ENCODE measurements at places on chromosomes 16 and 17. TPM values are rescaled to one million over a fixed set of nuclear protein-coding genes. Genes with fewer than 3 reads are reported as not detected.

Gene RAB26
- not detected for total RNA-seq

Gene TBX2
- 2.5 TPM for total RNA-seq

Gene JUP
- total RNA-seq, result 40.3 TPM

Gene CRYM
- total RNA-seq, result 3.1 TPM

Gene ITGAL
- 16.5 TPM for total RNA-seq

Gene TEKT1
- total RNA-seq, result not detected

Gene ST6GALNAC2
- total RNA-seq, result 8.7 TPM

Gene ABI3
- 6.6 TPM for total RNA-seq

Gene ASIC2
- not detected for total RNA-seq
